ENCODE measurements at places on chromosomes 5 and 9.

DNA sequence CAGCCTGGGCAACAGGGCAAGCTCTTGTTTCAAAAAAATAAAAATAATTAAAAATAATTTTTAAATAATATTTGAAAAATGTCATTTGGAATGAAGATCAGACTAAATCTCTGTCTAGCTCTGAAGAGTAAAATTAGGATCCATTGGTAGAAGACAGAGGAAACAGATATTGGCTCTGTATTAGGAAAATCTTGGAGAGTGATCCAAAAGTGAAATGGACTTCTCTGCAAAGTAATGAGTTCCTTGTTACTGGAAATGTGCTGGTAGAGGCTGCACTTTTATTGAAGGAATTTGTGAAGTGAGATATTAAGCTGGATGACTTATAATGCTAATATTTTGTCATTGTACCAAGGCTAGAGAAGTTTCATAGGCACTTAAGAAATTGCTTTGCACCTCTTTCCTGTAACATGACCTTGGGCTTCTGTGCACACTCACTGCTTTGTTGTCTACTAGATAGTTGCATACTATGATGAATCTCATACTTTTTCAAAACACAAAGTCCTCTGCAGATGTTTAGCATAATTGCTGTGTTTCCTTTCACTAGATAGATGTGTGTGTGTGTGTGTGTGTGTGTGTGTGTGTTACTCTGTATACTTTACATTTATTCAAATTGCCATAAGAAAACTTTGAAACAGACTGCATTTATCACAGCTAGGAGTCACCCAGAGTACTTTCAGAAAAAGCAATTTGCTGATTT lies 13.1 kb downstream of the THBS4 start:
- no peak for DNase-seq

DNA sequence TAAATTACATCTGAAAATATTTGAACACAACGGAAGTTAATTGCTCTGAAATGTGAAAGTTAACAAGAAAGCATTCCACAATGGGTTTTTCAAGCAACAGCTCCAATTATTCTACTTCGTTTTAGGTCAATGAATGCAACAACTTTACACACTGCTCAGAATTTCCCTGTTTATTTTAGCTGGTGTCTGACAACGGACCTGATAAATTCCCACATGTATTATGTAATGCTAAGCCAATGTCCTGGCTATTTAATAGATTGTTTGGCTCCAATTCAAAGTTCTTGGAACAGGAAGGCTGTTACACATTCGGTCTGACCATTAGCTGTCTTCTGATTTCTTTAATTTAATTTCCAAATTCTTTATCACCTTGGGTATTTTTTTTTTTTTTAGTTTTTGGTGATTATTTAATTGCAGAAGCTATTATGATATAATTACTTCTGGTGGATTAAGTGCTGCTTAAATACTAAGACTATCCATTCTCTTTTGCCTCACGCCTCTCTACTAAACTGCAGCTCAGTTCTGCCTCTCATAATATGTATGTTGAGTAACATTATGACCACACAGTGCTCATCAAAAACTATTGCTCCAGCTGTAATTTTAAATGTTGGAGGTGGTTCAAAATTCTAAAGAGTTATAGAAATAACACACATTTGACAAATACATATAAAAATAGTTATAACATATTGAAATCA lies 57.9 kb downstream of the MEF2C start:
- DNase-seq: peak; percentile 28

- no peak for DNase-seq
Observed at GRCh38 chr9:75950998-75951397, 60.5 kb downstream of the PCSK5 start.

DNA sequence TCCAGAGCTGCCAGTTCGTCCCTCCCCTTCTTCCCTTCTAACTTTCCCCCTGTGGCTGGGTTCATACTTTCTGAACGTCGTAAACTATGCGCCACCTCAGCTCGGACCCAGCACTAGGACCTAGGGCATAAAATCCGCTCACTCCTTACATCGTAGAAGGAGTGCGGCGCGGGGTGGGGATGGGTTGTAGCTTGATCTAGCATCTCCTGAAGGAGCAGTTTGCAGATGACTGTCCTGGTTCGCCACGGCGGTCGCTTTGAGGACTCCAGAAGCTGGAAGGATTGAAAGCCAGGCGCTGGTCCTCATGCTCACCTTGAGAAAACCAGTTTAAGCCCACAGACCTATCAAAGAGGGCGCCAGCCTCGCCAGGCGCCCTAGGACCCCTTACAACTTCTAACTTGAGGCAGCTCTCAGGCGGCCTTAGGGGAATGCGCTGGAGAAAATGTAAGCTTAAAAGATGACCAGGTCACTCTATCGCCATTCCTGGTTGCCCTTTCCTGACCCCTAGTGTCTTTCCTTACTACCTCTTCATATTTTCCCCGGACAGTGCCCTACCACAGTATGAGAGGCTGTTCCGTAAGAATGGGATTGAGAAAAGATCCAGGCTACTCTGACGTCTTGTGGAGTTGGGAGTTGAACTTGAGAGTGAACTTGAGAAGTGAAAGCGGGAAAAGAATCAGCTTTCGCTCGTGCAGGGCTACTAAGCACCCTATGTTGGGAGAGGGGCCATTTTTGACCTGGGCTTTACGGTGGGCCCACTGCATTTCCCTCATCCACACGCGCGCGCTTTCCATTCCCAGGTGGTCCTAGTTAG lies 2.8 kb downstream of the RORB start:
- DNase-seq: no peak

- no peak for DNase-seq
Observed at GRCh38 chr5:16549491-16550206, 67.1 kb downstream of the RETREG1 start.

GRCh38 chr9:32590898-32591297 lies 17.9 kb upstream of the NDUFB6 start:
- DNase-seq: no peak

DNA sequence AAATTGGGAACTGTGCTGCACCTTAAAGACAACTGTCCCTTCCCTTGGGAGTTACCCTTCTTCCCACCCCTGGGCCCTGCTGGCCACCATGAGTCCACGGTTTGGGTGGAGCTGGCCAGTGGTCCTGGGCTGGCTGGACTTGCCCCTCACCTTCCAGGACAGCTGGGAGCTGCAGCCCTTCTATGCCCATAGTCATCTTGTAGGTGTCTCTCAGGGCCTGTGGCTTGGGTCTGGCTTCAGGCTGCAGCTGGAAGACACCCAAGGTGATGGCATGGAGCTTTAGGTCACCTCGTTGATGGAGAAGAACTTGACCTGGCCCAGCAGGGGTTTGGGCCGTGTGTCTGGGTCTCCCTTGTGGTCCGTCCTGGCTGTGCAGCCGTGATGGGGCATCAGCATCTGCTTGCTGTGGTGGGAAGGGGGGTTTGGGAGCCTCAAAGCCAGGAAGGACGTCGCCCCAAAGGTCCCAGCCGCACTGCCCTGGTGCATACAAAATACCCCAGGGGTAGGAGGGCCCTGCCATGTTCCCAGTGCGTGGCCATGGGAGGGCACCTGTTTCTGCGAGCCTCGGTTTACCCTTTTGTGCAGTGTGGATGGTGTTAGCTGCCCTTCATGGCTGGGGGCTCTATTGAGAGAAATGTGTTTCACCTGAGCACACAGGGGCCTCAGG lies 8.9 kb downstream of the WNK2 start:
- no peak for DNase-seq

GRCh38 chr5:75021219-75021618 lies 31.1 kb downstream of the GCNT4 start:
- no peak for DNase-seq

GRCh38 chr9:61671276-61671973 lies 481.6 kb downstream of the SPATA31A7 start:
- DNase-seq: no peak

GRCh38 chr9:37028420-37029031 lies 5.5 kb downstream of the PAX5 start:
- DNase-seq: no peak

DNA sequence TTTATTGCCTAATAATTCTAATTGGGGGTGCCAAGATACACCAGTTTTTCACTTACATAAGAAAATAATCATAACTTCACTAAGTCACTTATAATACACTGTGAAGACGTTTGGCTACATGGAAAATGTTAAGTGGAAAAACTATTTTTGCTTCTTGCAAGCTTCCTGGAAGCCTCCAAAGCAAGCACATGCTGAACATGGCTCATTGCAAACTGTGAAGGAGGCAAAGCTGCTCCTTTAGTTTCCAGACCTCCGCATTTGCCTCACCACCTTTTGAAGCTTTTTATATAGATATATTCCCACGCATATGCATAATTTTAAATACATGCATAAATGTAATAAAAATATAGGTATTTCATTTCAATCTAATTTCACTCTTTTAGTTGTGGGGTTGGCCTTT lies 285.6 kb upstream of the PRDM9 start:
- DNase-seq: no peak

- DNase-seq: no peak
Observed at GRCh38 chr5:36642089-36642488, 35.7 kb downstream of the SLC1A3 start.

- DNase-seq: no peak
Observed at GRCh38 chr5:95870105-95870672, 47.7 kb upstream of the GLRX start.

DNA sequence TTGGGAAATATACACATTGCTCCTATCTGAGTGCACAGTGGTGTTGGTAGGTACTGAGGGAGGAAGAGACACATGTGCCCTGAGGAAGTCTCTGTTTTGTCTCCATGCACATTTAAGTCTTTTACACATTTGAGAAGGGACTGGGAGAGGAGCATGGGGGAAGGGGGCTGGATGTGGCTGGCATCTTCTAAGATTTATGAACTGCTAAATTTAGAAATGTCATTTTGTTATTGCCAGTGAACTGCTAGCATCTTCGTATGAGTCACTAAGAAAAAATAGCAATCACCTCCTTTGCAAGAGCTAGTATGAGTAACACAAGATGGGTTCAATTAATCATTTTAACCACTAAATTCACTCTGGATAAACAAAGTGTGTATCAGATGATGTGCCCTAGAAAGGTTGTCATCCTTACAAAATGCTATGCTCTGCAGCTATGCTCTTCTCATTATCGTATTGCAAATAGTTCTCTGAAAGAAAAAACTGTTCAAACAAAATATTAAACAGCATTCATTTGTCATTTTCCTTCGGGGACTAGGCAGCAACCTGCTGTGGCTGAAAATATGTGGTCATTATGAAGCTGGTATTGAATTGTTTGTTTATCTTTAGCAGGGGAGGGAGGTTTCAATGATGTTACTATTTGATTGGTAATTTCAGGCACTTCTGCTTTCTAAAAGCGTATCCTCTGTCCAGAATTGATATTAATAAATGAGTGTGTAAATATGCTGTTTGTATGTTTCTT lies 236.5 kb downstream of the DMRTA1 start:
- DNase-seq: peak; percentile 34

DNA sequence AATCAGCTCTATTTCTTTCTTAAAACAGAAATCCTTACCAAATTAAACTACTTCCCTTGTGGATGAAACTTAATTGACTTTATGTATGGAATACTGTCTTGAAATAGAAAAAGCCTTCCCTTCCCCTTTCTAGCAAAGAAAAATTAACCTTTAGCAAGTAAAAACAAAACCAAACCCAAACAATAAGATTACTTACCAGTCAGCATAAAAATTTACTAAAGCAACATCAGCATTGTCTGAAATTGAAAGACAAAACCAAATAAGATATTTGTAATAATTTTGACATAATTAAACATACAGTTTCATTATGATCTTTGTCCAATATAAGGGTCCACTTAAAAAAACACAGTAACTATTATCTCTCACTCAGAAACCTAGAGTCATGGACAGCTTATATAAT lies 41.2 kb downstream of the ERP44 start:
- no peak for DNase-seq

DNA sequence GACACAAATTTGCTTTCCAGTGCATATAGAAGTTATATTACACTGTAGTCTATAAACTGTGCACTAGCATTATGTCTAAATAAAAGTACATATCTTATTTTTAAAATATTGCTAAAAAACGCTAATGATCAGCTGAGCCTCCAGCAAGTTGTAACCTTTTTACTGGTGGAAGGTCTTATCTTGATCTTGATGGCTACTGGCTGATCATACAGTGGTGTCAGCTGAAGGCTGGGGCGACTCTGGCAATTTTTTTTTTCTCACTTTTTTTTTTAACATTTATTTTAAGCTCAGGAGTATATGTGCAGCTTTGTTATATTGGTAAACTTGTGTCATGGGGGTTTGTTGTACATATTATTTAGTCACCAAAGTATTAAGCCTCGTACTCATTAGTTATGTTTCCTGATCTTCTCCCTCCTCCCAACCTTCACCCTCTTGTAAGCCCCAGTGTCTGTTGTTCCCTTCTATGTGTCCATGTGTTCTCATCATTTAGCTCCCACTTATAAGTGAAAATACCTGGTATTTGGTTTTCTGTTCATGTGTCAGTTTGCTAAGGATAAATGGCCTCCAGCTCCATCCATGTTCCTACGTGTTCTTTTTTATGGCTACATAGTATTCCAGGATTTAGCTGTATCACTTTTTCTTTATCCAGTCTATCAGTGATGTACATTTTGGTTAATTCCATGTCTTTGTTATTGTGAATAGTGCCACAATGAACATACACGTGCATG lies 38.6 kb upstream of the IFNE start:
- DNase-seq: no peak

DNA sequence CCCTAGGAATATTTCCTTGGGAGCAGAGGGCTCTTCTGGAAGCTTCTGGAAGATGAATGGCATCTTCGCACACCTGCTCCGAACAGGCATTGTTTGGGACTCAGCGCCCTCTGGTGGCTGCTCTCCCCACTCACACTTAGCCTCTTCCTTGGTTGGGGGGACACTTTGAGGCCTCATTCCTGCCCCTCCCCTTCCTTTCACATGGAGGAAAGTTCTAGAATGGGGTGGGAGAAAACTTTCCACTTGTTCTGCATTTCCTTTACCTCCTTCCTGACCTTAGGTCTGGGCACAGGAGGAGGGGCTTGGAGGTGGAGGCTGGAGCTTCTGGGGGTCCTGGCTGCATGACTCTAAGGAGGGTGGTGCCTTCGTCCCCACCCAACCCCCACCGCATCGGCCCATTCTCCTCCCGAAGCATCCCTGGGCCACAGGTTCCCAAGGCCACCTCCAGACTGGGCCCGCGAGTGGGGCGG lies 19.3 kb upstream of the SMIM32 start:
- peak; percentile 14 for DNase-seq

DNA sequence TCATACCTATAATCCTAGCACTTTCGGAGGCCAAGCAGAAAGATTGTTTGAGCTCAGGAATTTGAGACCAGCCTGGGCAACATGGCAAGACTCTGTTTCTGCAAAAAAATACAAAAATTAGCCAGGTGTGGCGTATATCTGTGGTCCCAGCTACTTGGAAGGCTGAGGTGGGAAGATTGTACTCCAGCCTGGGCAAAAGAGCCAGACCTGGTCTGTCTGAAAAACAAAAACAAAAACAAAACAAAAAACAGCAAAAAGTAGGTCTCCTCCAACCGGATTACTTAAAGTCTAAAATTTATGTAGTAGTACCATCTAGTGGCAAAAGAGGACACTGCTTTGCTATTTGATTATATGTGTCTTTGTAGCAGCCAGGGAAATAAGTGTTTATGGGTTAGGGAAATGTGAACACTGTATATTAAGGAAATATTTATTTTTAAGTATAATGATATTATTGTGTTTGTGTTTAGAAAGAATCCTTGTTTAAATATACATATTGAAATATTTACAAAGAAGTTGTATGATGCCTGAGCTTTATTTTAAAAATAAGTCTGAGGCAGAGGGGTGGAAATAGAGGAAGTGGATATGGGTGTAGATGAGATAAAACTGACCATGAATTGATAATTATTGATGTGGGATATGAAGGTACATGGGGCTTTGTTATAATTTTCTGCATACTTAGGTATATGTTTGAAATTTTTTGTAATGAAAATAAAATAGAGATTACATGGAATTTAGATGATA lies 20.0 kb downstream of the APC start:
- peak; percentile 41 for DNase-seq

GRCh38 chr5:150389531-150390266 lies 23.0 kb downstream of the CD74 start:
- no peak for DNase-seq

- no peak for DNase-seq
Observed at GRCh38 chr9:120761006-120761405, 32.2 kb downstream of the FBXW2 start.
